ENCODE measurements at places on chromosomes 2 and 18.

DNA sequence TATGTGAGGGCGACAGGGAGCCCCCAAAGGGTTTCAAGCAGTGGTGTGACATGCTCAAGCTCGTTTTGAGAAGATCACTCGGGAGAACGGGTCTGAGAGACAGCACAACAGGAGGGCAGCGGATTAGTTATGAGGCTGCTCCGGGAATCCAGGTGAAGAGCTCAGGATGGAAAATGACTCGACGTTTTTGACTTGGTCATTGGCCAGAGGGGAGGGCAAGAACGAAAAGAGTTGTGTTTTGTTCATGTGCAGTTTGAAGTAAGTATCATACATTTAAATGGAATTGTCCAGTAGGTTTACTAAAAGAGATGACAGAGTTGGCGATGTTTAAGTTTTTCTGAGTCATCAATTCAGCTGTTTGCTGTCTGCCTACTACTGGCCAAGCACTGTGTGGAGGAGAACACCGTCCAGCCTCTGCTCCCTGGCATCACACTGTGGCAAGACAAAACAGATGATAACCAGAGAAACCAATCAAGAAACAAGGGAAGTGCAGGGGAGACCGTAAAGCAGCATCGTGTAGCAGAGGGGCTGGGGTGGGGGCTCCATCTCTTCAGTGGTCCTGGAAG lies 25.3 kb upstream of the ANXA4 start:
- DNase-seq, result no peak

DNA sequence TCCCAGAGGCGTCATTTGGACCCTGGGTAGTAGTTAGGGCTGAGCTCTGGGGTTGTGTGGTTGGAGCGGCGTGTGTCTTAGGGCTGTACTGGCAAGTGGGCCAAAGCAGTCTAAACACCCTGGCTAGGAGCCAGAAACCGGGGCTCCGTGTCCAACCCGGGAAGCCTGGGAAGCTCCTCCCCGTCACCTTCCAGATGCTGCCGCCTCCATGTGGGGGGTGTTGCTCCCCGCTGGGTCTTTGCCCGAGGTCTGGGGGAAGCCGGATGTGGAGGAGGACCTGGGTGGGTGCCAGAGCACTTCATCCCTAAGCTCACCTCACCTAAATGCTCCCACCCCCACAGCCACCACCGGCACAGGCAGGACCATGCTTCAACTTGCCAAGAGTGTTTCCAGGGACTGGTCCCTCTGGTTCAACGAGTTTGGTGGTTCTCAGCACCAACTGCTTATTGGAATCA lies 25.4 kb downstream of the TET3 start:
- no peak for DNase-seq

DNA sequence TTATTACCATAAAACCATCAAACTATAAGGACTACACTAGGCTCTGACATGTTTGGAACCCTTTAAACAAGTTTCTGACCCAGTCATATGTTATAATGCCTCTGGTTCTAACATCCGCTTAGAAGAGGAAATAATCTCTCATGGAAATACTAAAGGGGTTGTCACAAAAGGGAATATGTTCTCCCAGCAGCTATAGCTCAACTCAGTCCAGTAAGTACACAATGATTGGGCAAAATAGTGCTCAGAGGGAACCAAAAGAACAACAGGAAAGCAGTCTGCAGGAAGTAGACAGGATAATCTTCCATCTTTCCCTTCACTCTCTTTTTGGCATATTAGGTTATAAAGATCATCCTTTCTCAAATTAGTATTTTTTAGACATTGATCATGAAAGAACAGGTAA lies 4.3 kb downstream of the SRBD1 start:
- no peak for DNase-seq

GRCh38 chr2:223591596-223591995 lies 10.6 kb downstream of the SCG2 start:
- DNase-seq, result no peak

DNA sequence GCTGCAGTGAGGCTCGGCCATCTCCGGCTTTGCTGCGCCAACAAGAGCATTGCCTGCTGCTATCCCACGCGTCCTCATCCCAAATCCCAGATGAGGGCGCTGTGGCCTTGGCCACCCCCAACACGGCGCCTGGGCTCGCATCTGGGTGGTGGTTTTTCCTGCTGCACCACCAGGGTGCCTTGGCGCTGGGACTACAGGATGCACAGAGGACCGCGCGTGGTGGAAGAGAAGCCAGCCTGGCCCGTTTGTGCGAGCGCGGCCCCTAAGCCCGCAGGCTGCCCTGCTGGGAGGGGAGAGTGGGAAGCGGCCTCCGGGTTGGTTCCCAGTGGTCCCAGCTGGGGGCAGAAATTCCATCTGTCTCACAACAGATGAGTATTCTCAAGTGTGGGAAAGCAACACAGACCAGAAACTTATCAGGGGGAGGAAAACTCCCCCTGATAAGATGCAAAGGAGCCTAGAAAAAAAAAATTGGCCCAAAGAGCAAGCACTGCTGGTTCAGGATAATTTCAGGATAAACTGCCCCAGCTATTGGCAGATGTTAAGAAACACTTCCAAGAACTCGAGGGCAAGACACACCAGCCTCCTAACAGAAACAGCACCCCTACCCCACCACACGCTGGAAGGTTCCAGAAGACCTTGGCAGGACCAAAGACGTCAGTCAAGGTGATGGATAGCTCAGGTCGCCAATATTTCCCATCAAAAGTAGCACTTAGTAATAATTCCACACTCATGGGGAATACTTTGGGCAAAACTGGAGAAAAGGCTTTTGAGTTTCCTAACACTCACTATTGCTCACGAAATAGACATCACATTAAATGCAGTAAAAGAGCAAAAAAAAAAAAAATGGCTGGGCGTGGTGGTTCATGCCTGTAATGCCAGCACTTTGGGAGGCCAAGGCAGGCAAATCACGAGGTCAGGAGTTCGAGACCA lies 152.1 kb downstream of the PXDN start:
- DNase-seq, result no peak

- DNase-seq, result no peak
Measured at GRCh38 chr2:149009576-149010461, 28.7 kb upstream of the LYPD6B start.

- no peak for DNase-seq
Measured at GRCh38 chr2:108926561-108927380, 62.2 kb downstream of the EDAR start.

GRCh38 chr2:102967451-102967850 lies 205.6 kb downstream of the TMEM182 start:
- no peak for DNase-seq

GRCh38 chr2:88824951-88825350 lies 133.5 kb downstream of the RPIA start:
- no peak for DNase-seq

DNA sequence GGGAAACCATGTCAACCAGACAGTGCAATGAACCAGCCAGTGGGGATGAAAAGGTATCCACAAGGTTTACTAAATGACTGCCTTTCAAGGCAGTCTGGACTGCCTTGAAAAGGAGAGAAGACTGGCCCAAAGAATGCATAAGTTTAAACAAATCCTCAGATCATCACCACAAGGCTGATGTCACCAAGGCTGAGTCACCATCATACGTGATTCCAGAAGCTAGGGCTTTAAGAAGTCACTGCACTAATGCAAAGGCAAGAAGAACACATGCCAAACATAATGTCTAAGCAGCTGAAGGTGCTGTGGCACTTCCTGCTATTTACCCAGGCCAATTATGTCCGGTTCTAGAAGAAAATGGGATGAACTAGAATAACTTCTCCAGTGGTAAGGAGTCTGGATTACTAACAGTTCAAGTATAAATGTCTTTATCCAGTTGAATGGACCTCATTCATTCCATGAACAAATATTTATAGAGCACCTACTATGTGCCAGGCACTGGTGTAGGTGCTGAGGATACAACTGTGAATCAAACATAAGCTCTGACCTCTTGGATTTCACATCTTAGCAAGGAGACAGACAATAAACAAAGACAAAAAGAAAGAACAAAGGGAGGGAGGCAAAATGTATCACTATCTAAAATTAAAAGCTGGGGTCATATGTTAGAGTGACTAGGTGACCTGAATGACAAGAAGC lies 37.6 kb upstream of the ONECUT2 start:
- DNase-seq, result no peak

- DNase-seq, result no peak
Measured at GRCh38 chr2:239728751-239729150, 296.4 kb downstream of the NDUFA10 start.

GRCh38 chr2:178553047-178553446 lies 72.8 kb downstream of the PLEKHA3 start:
- DNase-seq, result no peak

DNA sequence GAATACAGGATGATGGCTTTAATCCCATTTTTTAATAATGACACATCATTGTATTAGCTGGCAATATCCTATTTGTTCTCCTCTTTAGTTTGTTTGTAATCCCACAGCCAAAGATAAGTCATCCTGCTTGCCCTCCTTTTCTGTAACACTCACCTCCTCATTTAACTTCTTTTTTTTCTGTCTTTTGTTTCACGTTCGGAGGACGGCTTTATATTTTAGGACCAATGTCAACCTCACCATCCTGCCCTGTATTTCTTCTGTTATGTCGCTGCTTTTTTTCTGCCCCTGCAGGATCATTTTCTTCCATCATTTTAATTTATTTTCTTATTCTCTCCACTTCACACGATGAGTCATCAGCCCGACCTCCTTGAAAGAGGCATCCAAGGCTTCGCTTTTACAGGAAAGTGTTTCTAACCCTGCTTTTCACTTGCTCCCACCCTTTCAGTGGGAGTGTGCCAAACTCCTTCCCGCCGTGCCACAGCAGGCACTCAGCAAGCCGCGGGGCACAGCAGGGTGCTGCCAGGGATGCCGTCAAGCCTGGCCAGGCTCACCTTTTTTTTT lies 11.4 kb downstream of the RAB31 start:
- no peak for DNase-seq

Measured in cortex of kidney (tissue), 1 donor.